ENCODE measurements at places on chromosomes 2 and 18. TPM values are rescaled to one million over a fixed set of nuclear protein-coding genes. Genes with fewer than 3 reads are reported as not detected.
A peak's percentile ranks its signal among the peaks of the same experiment; 100 is the strongest.

The CCDC74A gene
- total RNA-seq, result 3.0 TPM

The CD226 gene
- 95.4 TPM for total RNA-seq

The GBX2 gene
- not detected for total RNA-seq

The KCNG2 gene
- total RNA-seq, result not detected

The ANKRD30B gene
- total RNA-seq, result not detected

The EML6 gene
- 1.5 TPM for total RNA-seq

The REG3G gene
- not detected for total RNA-seq

The KCNS3 gene
- not detected for total RNA-seq

The SOX11 gene
- total RNA-seq, result not detected

The SERPINB4 gene
- not detected for total RNA-seq

The RBKS gene
- 2.6 TPM for total RNA-seq

The GKN2 gene
- not detected for total RNA-seq

GRCh38 chr18:40985436-40985835 lies 969.6 kb upstream of the PIK3C3 start:
- DNase-seq, result no peak

DNA sequence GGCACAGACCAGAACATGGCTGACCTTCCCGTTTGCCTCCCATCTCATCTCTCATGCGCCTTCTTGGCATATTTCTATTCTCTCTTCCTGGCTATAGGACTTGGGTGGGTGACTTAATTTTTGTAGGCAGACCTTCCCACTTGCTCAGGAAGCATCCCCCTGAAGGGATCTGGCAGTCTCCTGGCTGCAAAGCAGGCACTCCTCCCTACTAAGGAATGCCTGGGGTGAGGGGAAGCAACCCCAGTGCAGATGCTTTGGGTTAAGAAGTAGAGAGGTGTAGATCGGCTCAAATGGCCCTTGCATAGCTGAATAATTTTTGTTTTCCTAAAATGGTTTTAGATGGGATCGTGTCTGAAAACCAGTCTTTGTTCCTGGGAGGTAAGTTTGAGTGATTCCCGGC lies 17.6 kb downstream of the MCFD2 start:
- no peak for DNase-seq

- DNase-seq, result no peak
These were observed 86.8 kb downstream of the SEMA4F start for GRCh38 chr2:74740741-74741431.

DNA sequence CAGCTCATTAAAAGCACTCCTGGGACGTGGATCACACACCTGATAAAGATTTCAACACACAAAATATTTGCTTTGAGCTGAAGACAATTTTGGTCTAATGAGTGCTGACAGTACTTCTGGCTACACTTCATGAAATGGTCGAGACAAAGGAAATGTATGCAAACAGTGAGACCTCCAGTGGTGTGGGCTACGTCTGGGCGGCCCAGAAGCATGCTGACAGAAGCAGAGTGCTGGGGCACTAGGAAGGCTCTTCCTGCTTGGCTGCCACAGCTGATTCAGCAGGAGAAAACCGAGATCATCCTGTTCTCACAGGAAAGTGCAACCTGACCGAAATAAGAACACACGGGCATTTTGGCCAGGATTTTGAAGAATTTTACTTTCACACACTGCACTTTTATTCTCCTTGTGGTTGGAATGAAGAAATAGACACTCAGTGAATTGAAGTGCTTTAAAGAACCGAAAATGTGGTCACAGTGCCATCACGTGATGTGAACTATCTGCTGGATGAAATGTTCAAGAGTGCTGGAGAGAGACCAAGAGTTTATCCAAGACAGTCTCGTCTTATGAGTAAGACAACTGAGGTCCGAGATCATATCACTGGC lies 149.5 kb downstream of the CCBE1 start:
- no peak for DNase-seq

DNA sequence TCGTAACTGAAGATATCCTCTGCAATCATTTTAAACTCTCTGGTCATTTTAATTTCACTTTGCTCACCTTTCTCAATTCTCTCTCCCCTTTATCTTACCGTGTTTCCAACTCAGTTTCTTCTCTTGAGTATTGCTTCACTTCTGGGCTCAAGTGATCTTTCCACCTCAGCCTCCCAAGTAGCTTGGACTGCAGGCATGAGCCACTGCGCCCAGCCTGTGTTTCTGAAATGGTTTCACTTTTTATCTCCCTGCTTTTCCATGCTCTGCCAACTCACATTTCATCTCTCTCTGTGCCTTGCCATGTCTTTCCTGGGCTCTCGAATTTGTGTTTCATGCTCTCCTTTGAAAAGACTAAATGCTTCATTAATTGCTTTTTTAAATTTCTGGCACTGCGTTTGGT lies 30.5 kb upstream of the TMEM131 start:
- no peak for DNase-seq

GRCh38 chr2:71100195-71100964 lies 29.6 kb downstream of the MCEE start:
- peak; percentile 59 for DNase-seq

- no peak for DNase-seq
These were observed 430 bp upstream of the CHMP1B start for GRCh38 chr18:11850821-11851145.

DNA sequence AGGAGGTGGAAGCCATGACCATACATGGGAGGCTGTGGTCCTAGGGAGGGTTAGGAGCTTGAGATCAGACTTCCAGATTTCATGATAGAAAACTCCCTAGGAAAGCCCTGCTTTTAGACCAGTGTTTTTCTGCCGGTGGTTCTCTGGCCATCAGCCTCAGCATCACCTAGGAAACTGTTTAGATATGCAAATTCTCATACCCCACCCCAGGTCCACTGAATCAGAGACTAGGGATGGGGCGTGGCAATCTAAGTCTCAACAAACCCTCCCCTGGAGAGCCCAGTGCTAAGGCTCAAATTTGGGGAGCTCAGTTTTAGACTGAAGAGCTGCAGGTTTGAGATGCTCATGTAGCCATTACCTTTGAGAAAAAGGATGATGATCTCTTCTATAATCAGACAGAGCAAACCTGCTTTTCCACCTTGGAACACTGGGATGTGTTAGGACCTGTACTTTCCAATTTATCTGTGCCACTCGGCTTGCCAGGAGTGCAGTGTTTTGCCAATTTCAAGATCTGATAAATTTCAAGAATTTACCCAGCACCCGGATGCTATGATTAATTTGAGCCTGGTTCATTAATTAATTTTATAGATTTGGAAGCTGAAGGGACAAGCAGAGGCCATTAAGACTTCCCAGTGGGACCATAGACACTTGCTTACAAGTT lies 31.5 kb upstream of the LYPD6B start:
- DNase-seq, result no peak

GRCh38 chr2:237060534-237061312 lies 25.0 kb upstream of the COPS8 start:
- no peak for DNase-seq

DNA sequence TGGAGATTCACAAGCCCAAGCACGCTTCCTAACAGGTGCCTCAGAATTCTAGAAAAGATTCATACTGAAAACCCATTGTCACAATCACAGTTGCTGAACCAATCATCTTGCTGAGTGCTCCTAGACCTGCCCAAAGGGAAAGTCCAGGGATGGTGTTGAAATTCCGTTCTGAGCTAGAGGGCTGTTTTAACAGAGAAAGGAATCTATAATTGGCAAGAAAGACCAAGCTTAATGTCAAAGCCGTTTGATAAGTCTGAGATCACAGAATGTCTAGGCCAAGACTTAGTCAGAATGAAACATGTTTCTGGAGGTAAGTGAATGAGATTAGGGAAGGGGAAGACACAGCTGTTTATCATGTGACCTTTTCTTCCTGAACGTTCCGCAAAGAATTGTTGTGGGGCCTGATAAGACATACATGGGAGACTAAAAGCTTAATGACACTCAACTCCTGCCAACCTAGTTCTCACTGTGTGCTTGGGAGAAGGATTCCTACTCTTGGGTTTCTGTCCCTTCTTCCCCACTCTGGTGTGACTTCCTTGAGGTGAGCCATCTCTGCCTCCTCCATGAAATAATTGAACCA lies 27.5 kb downstream of the PMAIP1 start:
- DNase-seq, result no peak

GRCh38 chr2:148876595-148877402 lies 1.8 kb downstream of the KIF5C start:
- peak; percentile 76 for DNase-seq

DNA sequence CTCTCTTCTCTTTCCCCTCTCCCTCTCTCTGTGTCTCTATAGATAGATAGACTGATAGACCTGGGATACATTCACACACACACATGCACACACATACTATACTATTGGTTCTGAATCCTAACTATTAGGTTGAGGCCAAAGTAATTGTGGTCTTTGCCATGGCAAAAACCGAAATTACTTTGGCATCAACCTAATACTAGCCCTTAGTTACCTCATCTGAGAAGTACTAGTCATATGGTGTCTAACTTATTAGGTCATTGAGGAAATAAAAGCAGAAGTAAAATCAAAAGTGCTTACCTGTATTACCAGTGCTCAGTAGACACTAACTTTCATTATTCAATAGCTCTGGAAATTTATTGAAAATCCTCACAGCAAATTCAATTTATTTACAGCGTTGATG lies 451.5 kb downstream of the EPHA4 start:
- DNase-seq, result no peak

DNA sequence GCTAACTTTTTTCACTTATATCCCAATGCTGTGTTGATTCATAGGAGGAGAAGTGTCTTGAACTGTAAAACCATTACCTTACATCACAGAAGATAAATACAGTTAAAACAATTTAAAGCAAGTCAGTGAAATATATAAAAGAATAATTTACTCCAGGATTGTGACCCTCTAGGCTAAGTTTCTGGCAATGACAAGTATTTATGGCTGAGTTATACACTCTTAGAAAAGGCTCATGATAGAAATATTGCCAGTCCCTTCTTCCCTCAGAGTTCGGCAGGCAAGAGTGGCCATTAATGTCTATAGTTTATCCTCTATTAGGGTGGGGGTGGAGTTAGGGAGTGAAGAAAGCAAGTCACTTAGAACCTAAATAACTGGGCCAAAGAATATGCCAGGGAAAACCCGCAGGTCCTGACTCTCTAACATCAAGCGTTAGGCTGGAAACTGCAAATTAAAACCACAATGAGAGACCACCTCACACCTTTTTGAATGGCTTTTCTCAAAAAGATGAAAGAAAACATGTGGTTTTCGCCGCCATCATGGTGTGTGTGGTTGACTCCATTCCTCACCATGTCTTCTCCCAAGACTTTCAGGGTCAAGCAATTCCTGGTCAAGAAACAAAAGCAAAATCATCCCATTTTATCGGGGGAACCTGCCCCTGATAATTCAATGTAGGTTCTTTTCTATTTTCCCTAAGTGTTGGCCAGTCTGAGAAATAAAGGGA lies 69.3 kb downstream of the CD226 start:
- DNase-seq, result no peak

GRCh38 chr2:190407246-190407661 lies 901 bp upstream of the MFSD6 start:
- peak; percentile 82 for DNase-seq

- no peak for DNase-seq
These were observed 90.3 kb downstream of the HDAC4 start for GRCh38 chr2:239310401-239311061.

GRCh38 chr2:9627310-9627709 lies 3.5 kb downstream of the YWHAQ start:
- no peak for DNase-seq

DNA sequence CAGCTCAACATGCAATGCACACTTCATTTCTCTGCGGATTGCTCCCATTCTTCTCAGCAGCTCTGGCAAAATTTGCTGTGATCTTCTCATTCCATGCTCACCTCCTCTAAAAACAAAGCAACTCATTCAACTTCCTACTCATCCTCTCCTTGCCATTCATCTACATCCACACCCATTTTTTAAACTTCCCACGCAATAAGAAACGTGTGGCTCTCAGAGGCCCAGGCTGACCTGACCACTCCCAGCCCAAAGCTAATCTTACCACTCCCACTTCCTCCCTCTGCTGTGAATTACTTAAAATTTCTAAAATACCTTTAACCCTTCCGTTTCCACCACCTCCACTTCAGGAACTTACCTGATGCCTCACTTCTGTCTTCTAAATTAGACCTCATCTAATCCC lies 15.2 kb downstream of the ABCB11 start:
- no peak for DNase-seq
